ENCODE measurements at places on chromosomes 16 and 17. TPM values are rescaled to one million over a fixed set of nuclear protein-coding genes. Genes with fewer than 3 reads are reported as not detected.
A peak's percentile ranks its signal among the peaks of the same experiment; 100 is the strongest.

DNA sequence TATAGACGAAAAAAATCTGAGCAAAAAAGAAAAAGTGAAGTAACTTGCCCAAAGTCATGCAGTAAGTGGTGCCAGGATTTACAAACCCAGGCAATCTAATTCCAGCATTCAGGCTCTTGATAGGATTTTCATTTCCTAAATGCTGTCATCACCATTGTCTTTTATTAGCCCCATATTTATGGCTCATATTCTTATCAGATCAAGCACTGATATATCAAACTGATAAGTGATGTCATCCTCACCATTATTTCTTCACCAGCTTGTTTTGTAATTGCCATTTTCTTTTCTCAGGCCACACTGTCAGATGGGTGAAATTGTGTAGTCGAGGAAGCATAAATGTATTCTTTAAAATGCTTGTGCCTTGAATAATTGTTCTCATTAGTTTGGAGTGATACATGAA is 1.3 kb downstream of the RAD51C start:
- H3K4me1 ChIP-seq, result peaks cover 17% of the 10 kb centered on the region
- no peak overlapping the region for H3K27ac ChIP-seq
- H3K36me3 ChIP-seq, result peaks cover 4% of the 10 kb centered on the region
- DNase-seq, result no peak
- H3K4me3 ChIP-seq, result peak overlapping the region; percentile 68
- peaks cover 18% of the 10 kb centered on the region for H3K27me3 ChIP-seq

DNA sequence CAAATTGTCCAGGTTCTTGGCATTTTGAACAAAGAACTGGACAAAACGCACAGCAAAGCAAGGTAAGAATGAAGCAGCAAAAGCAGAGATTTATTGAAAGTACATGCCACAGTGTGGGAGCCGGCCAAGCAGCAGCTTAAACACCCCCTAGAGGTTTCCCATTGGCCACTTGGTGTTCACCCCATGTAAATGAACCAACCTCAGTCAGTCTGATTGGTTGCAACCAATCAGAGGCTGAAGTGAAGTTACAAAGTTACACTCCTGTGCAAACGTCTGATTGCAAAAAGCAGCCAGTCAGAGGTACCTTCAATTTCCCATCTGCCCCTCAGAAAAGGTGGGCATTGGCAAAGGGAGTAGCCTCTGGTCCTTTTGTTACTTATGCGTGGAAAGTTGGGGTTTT is 8.8 kb upstream of the ZNF263 start:
- H3K4me1 ChIP-seq, result 0 out of 2 replicates have a peak, but pooled peaks cover 4% of the 10 kb centered on the region
- DNase-seq, result no peak
- H3K4me3 ChIP-seq, result no peak overlapping the region
- peaks cover 30% of the 10 kb centered on the region for H3K27me3 ChIP-seq

DNA sequence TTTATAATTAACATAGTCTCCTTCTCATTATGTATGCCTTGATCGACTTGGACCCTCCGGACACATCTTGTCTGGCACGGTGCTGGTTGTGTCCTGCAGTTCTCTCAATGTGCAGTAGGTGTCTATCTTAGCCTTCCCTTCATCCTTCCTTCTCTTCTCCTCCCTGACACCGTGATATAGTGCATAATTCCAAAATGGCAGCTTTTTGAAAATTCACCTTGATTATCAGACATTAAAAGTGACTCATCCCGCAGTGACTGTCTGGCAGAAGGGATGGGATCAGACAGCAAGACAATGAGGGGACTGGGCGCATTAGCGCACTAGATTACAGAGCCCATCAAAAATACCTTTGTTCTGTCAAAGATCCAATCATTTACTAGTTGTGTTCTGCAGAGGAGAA is 70.0 kb upstream of the PMFBP1 start:
- no peaks in the 10 kb centered on the region for H3K36me3 ChIP-seq
- H3K27me3 ChIP-seq, result no peaks in the 10 kb centered on the region
- H3K27ac ChIP-seq, result no peak overlapping the region
- no peaks in the 10 kb centered on the region for H3K4me1 ChIP-seq

- no peak for DNase-seq
- peaks cover 56% of the 10 kb centered on the region for H3K27me3 ChIP-seq
- H3K27ac ChIP-seq, result no peak overlapping the region
These were observed 9.4 kb downstream of the C17orf100 start for GRCh38 chr17:6660805-6661463.

- H3K4me1 ChIP-seq, result peaks cover 6% of the 10 kb centered on the region
- H3K4me3 ChIP-seq, result no peak overlapping the region
- peaks cover 6% of the 10 kb centered on the region for H3K36me3 ChIP-seq
- DNase-seq, result no peak
- H3K27ac ChIP-seq, result no peak overlapping the region
These were observed 432.5 kb downstream of the CDH13 start for GRCh38 chr16:83059237-83059636.

DNA sequence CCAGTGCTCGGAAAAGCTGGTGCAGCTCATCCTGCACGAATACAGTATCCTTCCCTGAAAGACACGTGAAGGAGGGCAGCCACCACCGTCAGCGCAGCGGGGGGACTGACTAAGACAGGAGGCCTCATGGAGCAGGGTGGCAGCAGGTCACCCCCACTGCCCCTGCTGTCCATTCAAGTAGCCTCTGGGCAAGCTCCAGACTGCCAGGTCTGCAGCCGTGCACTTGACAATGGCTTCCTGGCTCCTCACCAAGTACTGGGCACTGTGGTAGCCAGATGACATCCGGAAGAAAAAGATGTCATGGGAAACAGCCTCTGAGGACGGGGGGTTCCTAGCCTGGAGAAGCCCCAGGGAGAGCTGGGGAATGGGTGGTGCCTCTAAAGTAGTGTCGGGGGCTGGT is 7.9 kb upstream of the MYO15A start:
- no peak overlapping the region for H3K27ac ChIP-seq
- no peak for DNase-seq
- no peaks in the 10 kb centered on the region for H3K27me3 ChIP-seq
- H3K4me3 ChIP-seq, result no peak overlapping the region
- peaks cover 22% of the 10 kb centered on the region for H3K36me3 ChIP-seq

The SLC5A2 gene
- 1.1 TPM for total RNA-seq

The SMIM5 gene
- total RNA-seq, result not detected

The SAMD14 gene
- total RNA-seq, result 4.5 TPM

The ATXN2L gene
- 225 TPM for total RNA-seq

The UMOD gene
- total RNA-seq, result not detected
